ENCODE measurements at places on chromosomes 13 and 19.

- peak; percentile 76 for DNase-seq
Measured at GRCh38 chr19:3721131-3721886, 13.1 kb downstream of the TJP3 start.

DNA sequence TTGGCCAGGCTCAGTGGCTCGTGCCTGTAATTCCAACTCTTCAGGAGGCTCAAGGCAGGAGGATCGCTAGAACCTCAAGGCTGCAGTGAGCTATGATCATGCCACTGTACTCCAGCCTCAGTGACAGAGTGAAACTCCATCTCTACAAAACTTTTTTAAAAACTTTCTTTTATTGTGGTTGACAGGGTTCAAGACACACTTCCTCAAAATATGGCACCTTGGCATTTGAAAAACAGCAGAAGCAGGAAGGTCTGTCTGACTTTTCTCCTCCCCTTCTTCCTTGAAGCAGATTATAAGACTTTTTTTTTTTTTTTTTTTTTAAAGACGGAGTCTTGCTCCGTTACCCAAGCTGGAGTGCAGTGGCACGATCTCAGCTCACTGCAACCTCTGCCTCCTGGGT lies 100.3 kb downstream of the TM9SF2 start:
- no peak for DNase-seq

GRCh38 chr13:50361282-50361681 lies 346.0 kb downstream of the KCNRG start:
- DNase-seq = no peak

- no peak for DNase-seq
Measured at GRCh38 chr13:88411696-88412095, 740.5 kb downstream of the SLITRK5 start.

- DNase-seq = no peak
Measured at GRCh38 chr13:110126391-110126961, 180.5 kb downstream of the COL4A1 start.

DNA sequence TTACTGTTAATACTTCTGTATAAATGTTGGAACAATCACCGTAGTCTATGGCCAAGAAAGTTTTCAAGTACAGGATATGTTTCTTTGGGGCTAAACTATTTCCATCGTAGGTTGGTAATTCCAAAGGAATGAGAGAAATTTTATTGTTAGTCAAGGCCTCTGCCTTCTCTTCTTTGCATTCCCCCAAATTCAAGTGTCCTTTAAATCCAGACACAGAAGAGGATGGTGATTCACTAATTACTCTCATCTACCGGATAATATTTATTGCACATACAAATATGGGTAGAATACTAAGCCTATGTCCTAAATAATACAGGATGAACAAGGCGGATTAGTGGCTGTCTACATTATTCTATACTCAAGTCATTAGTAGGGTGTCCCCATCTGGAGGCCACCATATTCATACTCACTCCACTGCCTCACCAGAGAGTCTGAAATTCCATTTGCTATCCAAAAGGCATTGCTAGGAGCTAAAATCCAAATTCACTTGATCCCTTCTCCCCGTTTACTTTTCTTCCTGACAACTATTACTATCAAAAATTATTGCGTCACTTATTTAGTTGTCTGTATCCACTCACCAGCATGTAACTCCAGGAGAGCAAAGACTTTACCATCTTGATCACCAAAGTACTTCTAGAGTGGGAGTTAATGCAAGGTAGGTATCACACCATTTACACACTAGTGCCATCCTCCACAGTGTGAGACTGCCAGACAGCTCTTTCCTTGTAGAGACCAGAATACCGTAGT lies 82.4 kb upstream of the SGCG start:
- no peak for DNase-seq

- DNase-seq = no peak
Measured at GRCh38 chr19:7887408-7888144, 734 bp upstream of the LRRC8E start.

DNA sequence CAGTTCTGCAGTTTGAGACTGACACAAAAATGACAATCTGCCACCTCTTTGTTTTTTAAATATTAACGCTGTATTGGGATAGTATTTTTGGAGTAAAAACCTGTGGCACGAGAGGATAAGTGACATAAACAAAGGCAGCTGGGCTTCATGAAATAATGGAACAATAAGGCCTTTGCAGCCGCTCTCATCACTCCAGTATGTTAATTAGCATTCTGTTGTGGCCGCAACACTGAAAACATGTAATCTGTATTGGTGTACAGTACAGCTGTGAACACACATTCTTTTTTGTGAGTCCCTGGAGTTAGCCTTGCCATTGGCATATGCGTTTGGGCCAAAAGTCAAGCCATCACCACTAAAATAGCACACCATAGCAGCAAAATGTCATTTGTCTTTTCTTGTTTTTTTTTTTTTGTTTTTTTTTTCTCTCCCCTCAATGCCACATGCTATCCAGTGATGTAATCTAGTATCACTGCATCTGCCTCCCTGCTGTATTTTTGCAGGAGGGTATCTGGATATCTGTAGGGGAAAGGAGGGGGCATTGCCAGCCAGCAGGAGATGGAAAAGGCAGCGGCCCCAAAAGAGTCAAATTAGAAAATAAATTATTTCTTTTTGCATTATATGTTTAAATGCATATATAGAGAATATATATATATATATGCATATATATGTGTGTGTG lies 885 bp upstream of the ZNF536 start:
- DNase-seq = no peak

GRCh38 chr13:33678906-33679657 lies 138.9 kb upstream of the RFC3 start:
- no peak for DNase-seq
